Left lobe of liver (tissue), 2 donors: ENCODE measurements at places on chromosomes 7 and 10. TPM values are rescaled to one million over a fixed set of nuclear protein-coding genes. Genes with fewer than 3 reads are reported as not detected.

DNA sequence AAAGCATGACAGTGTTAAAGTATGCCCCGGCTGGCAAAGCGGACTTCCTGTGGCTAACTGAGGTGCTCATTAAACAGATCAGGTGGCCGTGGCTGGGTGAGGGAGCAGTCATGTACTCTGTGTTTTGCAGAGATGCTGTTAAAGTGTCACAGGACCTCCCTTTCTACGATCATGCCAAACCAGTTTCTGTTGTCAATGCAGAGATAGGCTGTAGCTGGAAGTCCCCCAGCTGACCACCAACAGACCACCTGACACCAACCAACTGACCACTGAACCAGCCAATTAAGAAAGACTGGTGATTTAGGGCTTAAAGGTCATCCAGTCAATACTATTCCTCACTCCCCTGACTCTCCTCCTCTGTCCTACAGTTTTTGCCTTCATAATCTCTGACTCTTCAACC lies 431.1 kb upstream of the LRGUK start:
- DNase-seq = no peak

DNA sequence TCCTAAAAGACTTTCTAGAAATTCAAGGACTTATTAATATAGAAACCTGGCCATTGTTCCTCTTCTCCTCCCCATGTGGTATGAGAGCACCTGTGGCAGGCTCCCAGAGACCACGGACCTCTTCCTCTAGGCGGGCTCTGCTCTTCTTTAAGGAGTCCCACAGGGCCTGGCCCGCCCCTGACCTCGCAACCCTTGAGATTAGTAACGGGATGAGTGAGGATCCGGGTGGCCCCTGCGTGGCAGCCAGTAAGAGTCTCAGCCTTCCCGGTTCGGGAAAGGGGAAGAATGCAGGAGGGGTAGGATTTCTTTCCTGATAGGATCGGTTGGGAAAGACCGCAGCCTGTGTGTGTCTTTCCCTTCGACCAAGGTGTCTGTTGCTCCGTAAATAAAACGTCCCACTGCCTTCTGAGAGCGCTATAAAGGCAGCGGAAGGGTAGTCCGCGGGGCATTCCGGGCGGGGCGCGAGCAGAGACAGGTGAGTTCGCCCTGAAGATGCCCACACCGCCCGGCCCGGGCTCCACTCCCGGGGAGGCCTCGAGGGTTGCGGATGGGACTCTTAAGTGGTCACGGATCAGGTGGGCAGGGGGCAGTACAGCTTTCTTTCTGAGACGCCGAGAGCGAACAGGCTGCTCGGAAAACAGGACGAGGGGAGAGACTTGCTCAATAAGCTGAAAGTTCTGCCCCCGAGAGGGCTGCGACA lies at the start of gene SLC26A4:
SLC26A4 (plus strand) TSS at position 448 of the 700 bp plus-strand sequence. CDS start 814 bp downstream, outside the sequence.
- no peak for DNase-seq

GRCh38 chr7:110400411-110400810 lies 690.5 kb upstream of the LRRN3 start:
- no peak for DNase-seq

DNA sequence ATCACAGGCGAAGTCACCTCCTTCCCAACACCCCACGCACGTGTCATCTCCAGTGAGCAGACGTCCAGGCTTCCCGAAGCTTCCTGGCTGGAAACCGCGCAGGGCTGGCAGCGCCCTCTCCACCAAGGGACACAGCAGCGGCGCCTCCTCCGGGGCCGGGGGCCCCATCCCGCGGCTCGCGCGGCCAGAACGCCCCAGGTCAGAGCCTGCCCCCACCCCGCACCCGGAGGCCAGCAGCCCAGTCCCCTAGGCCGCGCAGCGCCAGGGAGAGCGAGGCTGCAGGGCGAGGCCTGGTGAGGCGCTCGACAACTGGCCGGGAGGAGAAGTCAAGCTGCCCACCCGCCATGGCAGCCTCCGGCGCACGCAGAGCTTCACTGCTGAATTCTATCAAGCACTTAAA lies 247.0 kb downstream of the SEMA3D start:
- no peak for DNase-seq

DNA sequence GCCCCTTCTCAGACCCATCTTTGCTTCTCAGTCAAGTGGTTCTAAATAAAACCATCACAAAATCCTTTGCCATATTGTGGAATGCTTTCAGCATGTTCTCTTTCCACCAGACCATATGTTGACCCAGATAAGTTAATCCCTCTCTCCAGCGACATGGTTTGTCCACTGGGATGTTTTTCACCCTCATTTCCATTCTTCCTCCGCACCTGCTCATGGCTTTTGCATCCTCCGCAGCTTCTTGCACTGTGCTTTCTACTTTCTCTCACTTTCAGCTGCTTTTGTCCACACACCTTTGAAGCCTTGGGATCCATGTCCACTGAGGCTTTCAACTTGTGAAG lies 52.3 kb upstream of the WAC start:
- DNase-seq = no peak

DNA sequence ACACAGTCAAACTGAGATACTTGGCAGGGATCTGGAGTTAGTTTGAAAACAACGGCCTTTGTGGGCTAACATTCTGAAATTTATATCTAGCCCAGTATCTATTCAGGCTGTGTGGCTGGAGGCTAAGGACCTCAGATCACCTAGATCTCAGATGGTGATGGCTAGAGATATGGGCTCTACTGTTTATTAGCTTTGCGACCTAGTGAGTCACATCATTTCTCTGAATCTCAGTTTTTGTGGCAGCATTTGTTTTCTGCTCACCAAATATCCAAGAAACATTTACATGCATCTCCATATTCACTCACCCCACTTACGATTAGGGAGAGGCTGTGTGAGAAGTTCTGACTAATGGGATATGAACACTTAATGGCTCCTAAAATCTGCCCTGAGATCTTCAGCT lies 503.9 kb downstream of the KIF20B start:
- DNase-seq = no peak

DNA sequence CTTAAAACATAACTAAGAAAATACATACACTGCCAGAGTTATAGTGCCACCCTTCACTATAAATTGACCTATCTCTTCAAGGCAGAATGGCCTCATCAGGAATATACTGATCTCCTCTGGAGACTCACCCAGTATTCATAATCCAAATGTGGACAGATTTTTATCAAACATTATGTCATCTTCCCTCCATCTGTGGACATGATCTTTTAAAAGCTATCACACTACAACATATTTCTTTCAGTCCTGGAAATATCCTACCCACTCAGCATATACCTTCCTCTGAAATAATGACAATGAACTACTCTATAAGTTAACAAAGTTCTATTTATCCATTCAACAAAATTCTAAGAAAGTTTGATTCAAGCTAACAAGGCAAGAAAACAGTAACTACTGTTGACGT lies 3.2 kb downstream of the ZNF800 start:
- DNase-seq = no peak

GRCh38 chr7:116957874-116958273 lies 4.6 kb downstream of the ST7 start:
- DNase-seq = no peak

DNA sequence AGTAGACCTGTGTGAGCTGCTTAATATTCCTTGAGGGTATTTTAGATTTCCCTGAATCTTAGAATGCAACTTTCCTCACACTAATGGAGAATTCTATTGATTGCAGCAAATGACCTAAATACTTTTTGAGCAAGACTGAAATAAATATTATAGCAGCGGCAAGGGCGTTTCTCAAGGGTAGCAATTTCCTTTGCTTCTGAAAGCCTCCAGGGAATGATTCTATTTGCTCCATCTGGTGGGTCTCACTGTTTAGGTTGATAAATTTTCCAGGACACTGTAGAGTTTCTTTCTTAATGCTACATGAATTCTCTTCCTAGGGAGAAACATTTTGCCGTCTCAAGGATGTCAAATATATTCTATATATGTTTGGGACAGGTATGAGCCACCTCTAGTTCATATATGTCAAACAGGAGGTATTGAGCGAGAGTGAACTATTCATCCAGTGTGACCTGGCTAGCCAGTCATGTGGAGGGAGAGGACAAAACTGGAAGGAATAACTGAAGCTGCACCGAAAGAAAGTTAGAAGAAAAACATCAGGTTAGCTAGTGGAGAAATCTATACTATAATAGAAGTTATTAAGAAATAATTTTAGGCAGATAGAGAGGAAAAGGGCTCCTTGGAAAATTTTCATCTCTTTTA lies 57.9 kb upstream of the FZD8 start:
- DNase-seq = no peak

DNA sequence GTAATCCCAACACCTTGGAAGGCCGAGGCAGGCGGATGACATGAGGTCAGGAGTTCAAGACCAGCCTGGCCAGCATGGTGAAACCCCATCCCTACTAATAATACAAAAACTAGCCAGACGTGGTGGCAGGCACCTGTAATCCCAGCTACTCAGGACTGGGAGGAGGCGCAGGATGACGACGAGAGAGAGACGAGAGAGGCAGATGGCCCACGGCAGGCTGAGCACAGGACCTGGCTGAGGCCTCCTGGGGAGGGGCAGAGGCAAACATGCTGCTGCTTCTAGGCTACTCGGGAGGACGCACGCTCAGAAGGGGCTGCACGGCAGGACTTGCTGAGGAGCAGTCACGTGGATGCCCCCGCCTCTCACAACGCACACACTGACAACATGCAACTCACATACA lies 22.4 kb downstream of the DIP2C start:
- DNase-seq = no peak

- DNase-seq = no peak
Observed at GRCh38 chr7:136883046-136883445, 14.6 kb downstream of the CHRM2 start.

DNA sequence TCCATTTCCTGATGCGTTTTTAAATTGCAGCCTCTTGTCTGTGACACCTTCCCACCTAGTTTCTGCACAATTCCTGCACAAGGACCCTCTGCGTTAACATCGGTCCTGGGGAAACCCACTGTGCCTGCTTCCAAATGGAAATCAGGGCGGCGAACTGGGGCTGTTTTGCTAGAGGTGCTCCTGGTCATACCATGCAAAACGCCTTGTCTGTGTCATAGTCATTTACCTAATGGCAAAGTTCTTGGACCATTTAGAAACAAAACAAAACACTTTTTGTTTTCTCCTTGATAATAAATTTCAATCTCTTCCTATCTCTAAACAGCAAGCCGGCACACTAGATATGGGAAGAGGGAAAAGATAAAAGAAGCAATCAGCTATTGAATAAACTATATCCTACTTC lies 206.9 kb upstream of the KLF14 start:
- no peak for DNase-seq

- no peak for DNase-seq
Observed at GRCh38 chr10:110361800-110362456, 57.2 kb upstream of the SMNDC1 start.

DNA sequence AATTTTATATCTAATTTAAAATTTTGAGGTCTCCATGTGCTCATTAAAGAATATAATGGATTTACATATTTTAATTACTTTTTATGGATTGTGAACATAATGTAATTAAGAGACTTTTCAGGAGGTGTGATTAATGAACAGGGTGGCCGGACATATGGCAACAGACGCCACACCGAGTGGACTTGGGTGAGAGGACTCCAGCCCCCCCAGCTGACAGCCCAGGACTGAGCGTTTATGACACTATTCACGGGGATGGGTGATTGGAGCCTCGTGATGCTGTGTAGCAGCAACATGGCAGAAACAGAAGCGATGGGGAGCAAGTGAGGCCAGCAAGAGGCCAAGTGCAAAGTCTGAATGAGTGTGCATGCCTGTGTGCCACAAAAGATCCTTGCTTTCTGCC lies 1176.9 kb downstream of the TYW1 start:
- DNase-seq = no peak

- DNase-seq = no peak
Observed at GRCh38 chr7:23467806-23468525, 2.3 kb downstream of the IGF2BP3 start.

DNA sequence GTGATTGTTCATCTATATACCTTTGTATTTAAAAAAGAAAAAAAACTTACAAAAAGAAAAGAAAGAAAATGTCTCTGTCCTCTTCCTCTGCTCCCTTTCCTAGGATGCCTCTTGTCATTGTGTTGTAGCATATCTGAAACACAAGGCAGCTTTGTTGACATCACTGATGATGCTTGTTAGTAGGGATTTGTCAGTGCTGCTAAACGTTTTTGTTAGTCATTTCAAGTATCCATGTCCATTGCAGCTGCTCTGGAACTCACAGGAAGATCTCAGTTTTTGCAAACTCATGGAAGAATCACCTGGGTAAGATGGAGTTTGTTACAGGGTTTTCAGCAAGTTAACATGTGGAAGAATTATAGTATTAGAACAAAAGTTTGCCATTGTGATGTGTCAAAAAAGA lies 123.6 kb downstream of the CCSER2 start:
- DNase-seq = no peak

DNA sequence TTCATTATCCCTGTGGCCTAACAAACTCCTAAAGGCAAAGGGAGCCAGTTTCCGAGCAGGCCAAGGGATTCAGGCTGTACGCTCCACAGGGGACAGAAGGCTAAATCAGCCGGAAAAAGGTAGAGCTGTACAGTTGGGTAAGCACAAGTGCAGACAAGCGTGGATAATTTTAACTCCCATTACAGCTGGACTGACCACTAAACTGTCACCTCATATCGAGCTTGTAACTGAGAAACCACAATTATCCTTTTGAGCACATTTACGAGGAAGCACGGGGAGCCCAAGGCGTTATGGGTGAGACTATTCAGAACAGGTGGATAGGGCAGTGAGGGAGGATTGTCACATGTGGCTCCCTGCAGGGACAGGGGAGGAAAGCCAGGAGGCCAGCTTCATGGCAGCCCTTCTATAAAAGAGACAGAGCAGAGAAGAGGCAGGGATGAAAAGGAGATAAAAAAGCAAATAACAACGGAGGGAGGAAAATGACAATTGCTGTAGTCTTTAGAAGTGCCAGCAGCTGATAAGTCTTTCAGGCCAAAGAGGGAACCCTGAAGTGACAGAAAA lies 288.0 kb downstream of the FGFR2 start:
- no peak for DNase-seq

Gene ZNF239
- total RNA-seq = 0.40 TPM

Gene ABCB1
- total RNA-seq = 33.4 TPM

Gene HGF
- 19.2 TPM for total RNA-seq

Gene ZCWPW1
- 4.4 TPM for total RNA-seq

Gene RASA4
- total RNA-seq = 10.7 TPM

Gene HHEX
- 47.4 TPM for total RNA-seq

Gene DNAJC9
- total RNA-seq = 5.8 TPM

Gene PSMC2
- total RNA-seq = 72.0 TPM

Gene CCDC186
- total RNA-seq = 5.6 TPM

Gene TYW1B
- total RNA-seq = 1.5 TPM

Gene STEAP1B
- not detected for total RNA-seq

Gene UCN3
- not detected for total RNA-seq

Gene CBLL1
- 6.9 TPM for total RNA-seq

Gene ACSM6
- total RNA-seq = not detected

Gene ADARB2
- 0.81 TPM for total RNA-seq

Gene CFAP46
- 0.08 TPM for total RNA-seq
